Ovary (tissue), 10 donors: ENCODE measurements at places on chromosomes 2 and 18. TPM values are rescaled to one million over a fixed set of nuclear protein-coding genes. Genes with fewer than 3 reads are reported as not detected.
A peak's percentile ranks its signal among the peaks of the same experiment; 100 is the strongest.

DNA sequence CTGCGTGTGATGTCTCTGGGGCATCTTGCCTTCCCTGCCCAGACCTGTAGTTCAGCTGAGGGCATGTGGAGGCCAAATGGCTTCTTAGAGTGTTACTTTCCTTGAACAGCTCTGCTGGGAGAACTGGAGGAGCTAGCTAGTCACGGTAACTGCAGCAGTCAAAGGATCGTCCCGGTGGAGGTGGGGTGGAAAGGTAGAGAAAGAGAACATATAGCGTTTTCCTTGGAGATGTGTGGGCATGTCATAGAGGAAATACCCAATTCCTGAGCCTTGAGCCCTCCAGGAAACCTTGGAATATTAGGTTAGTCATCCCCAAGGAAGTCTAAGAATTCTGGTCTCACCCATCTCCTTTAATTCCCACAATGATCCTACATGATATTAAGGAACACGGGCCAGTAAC is 33.5 kb upstream of the IL37 start:
- H3K27me3 ChIP-seq: no peaks in the 10 kb centered on the region
- no peak overlapping the region for H3K27ac ChIP-seq

GRCh38 chr2:170145675-170146432 is 32.1 kb upstream of the MYO3B start:
- no peaks in the 10 kb centered on the region for H3K27me3 ChIP-seq
- H3K4me1 ChIP-seq: peaks cover 2% of the 10 kb centered on the region
- no peak overlapping the region for H3K27ac ChIP-seq
- DNase-seq: no peak

- H3K27ac ChIP-seq: no peak overlapping the region
- H3K27me3 ChIP-seq: no peaks in the 10 kb centered on the region
- no peaks in the 10 kb centered on the region for H3K36me3 ChIP-seq
- no peaks in the 10 kb centered on the region for H3K4me1 ChIP-seq
Observed at GRCh38 chr2:28545590-28546200, 49.8 kb downstream of the PLB1 start.

DNA sequence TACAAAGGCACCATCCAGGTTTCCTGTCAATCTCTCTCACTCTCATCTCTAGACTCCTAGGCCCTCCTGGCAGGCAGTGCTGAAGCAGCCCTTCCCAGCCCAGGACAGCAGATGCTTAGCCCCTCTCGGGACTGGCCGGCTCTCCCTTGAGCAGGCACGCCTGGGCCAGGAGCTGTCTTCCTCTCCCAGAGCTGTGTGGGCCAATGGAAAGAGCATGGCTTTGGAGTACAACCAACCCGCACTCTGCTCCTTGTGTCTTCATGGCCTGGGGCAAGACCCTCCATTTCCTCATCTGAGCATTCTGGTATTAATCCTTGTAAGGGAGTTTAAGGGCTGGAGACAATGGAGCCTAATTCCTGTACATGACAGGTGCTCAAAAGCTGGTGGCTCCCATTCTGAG is 97.2 kb downstream of the CAPN13 start:
- DNase-seq: no peak
- no peaks in the 10 kb centered on the region for H3K27me3 ChIP-seq
- H3K36me3 ChIP-seq: no peaks in the 10 kb centered on the region
- no peaks in the 10 kb centered on the region for H3K4me1 ChIP-seq
- no peak overlapping the region for H3K4me3 ChIP-seq

- H3K36me3 ChIP-seq: no peaks in the 10 kb centered on the region
- no peak overlapping the region for H3K27ac ChIP-seq
- H3K4me3 ChIP-seq: no peak overlapping the region
Observed at GRCh38 chr18:31491586-31491985, 6.4 kb upstream of the DSG2 start.

- peaks cover 1% of the 10 kb centered on the region for H3K4me1 ChIP-seq
- peak; percentile 43 for DNase-seq
- H3K36me3 ChIP-seq: no peaks in the 10 kb centered on the region
Observed at GRCh38 chr18:8839281-8839680, 133.9 kb downstream of the MTCL1 start.

- no peaks in the 10 kb centered on the region for H3K27me3 ChIP-seq
- DNase-seq: no peak
- H3K27ac ChIP-seq: no peak overlapping the region
- no peak overlapping the region for H3K4me3 ChIP-seq
Observed at GRCh38 chr2:224802407-224802806, 86.2 kb upstream of the CCDC195 start.

DNA sequence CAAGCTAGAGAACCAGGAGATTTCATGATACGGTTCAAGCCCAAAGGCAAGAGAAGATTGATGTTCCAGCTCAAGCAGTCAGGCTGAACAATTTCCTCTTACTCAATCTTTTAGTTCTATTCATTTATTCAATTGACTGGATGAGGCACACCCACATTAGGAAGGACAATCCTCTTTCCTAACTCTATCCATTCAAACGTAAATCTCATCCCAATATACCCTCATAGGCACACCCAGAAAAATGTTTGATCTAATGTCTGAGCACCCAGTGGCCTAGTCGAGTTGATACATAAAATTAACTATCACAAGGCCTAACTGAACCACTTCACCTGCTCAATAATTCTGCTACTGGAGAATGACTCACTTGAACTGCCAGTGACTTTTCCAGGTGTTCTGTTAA is 180.7 kb downstream of the RAD51AP2 start:
- no peaks in the 10 kb centered on the region for H3K36me3 ChIP-seq
- DNase-seq: no peak
- H3K4me3 ChIP-seq: no peak overlapping the region
- H3K4me1 ChIP-seq: no peaks in the 10 kb centered on the region

DNA sequence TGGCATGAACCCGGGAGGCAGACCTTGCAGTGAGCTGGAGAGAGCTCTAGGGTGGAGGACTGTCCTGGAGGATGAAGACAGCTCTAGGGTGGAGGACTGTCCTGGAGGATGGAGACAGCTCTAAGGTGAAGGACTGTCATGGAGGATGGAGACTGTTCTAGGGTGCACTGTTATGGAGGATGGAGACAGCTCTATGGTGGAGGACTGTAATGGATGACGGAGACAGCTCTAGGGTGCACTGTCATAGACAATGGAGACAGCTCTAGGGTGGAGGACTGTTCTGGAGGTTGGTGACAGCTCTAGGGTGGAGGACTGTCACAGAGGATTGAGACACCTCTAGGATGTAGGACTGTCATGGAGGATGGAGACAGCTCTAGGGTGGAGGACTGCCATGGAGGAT is 21.1 kb upstream of the KCNG2 start:
- H3K27ac ChIP-seq: no peak overlapping the region
- DNase-seq: no peak
- H3K36me3 ChIP-seq: no peaks in the 10 kb centered on the region
- no peak overlapping the region for H3K4me3 ChIP-seq
- no peaks in the 10 kb centered on the region for H3K4me1 ChIP-seq

The TUBA4B gene
- 0.83 TPM for total RNA-seq

The TAF4B gene
- total RNA-seq: 9.4 TPM

The EVX2 gene
- not detected for total RNA-seq
